ENCODE measurements at places on chromosomes 11 and 22.

DNA sequence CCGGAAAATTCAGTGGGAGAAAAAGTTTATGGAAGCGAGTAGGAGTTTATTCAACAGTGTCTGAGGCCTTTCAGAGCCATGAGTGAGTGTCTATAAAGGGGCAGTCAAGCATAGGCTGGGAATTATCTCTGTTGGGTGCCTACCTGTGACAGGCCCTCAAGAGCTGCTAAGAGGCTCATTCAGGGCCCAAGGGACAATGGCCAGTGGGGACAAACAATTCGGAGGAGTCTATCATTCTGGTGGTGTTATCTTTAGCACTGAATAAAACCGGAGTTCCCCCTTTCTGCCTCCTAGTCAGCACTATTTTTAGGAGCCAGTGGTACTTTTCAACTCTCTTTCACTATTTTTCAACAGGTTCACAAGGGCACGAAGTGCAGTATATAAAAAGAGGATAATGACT is 89.5 kb upstream of the HTATIP2 start:
- no peak for DNase-seq

DNA sequence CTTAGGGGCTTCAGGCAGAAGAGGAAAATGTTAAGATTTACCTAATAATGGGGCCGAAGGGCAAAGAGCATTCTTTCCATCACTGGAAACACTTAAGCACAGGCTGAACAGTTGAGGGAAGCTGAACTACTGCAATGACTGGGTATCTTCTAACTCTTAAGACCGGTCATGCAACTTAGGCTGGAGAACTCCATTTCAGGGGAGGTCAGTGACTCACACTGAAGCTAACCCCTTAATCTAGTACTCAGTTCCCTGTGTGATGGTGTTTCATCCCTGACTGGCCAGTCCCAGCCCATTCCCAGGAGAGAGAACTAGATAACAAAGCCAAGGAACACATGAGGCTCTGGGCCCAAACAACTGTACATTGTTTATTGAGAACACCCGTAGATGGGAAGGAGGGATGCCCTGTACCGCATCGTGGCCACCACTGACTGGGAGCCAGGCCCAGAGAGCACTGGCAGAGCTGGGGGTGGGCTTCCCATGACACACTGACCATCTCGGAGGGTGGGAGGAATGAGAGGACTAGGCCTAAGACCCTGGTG is 10.5 kb downstream of the RPL27A start:
- no peak for DNase-seq

DNA sequence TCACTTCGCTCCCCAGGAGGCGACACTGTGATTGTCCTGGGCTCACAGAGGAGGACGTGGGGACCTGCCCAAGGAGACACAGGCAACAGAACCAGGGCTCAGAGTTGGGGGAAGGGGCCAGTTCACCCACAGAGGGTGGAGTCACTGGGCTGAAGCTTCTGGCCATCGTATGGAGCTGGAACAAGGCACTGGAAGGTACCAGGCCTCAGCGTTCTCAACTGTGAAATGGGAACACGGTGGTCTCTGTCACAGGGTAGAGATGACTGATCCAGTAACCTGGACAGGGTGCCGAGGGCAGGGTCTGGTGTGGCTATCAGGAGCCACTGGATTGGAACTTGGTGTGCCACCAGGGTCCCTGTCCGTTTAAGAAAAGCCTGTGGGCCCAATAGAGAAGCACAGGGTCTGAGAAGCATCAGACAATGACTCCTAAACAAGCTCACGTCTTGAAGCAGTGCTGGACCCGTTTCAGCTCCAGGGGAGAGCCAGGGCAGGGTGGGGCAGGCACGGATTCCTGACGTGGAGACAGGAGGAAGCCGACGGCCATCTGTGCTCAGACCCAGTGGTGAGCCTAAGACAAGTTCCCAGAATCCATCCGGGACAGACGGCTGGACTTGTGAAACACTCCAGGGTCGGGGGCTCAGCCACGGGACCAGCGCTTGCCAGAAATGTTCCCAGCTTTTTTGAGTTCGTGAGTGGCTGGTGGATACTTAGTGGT is 25.0 kb upstream of the KCNQ1OT1 start:
- no peak for DNase-seq

DNA sequence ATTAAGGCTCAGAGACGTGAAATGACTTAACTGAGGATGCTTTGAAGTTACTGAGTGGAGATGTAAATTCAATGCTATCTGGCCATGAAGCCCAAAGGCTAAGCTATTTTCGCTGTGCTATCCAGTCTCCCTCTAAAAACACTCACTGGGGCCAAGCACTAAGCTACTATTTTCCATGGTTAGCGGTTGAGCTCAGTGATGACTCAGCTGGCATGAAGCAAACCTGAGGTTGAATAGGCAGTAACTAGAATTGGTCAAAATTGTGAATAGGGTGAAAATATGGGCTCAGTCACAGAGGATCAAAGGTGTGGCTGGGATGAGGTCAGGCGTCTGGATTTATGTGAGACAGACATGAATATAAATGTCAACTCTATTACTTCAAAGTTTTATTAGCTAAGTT is 564.2 kb upstream of the KIRREL3 start:
- no peak for DNase-seq

GRCh38 chr22:18156878-18157713 is 7.1 kb downstream of the USP18 start:
- peak; percentile 34 for DNase-seq

GRCh38 chr11:66068923-66069714 is 953 bp upstream of the PACS1 start:
- DNase-seq, result peak; percentile 50

DNA sequence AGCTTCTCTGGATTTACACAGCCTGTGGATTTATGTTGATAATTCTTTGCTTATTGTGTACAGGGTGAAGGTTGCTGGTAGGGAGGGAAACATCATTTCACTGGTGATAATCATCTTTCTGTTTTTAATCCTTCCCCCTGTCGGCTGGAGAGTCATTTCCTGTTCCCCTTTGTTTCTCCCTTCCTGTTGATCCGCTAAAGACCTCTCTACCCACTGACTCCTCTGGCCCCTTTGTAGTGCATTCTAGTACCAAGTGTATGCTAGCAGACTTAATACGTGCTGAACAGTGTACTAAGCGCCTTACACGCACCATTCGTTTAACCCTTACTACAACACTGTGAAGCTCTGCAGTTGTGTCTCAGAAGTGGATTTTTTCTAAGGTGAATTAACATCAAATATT is 19.0 kb upstream of the OR9Q1 start:
- DNase-seq, result no peak

- DNase-seq, result peak; percentile 23
These were observed 118.1 kb downstream of the BBOX1 start for GRCh38 chr11:27158456-27159334.

DNA sequence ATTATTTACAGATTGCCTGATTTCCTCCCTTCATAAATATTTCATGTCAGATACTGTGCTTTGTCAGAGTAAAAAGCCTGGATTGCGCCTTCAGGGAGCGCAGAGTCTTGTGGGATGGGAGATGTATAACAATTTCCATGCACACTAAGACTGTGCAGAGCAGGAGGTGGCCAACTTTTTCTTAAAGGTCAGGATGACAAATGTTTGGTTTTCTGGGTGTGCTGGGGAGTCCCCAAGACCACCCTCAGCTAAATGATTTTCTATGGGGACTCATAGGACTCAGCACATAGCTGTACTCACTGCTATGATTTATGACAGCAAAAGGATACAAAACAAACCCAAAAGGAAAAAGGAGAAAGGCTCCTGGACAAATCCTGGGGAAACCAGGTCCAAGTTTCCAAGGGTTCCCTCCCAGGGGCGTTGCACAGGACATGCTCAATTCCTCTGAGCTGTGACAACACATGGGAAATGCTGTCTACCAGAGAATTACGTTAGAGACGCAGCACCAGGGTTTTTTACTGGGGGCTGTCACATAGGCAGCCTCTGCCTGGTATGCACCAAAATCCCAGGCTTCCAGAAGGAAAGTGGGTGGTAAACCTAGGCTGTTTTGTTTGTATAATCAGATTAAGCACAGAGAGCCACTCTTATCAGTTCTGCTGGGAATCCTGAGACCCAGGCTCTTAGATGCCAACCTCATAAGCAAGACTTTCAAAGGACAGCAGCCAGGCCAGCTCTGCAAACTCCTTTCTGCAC is 59.1 kb downstream of the CSNK2A3 start:
- DNase-seq, result no peak

DNA sequence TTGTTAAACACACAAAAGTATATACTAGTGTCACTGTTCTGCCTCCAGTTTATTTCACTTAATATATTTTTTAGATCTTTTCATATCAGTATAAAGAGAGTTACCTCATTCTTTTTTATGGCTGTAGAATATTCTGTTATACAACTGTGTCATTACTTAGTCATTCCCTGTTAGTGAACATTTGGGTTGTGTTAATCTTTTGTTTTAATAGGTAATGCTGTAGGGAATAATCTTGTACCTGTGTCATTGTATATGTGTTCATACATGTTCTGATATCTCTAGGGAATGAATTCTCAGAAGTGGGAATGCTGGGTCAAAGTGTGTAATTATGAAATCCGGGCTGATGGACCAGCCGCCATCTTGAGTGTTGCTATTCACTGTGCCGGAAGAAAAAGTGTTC is 71.4 kb downstream of the SWAP70 start:
- DNase-seq, result no peak

- no peak for DNase-seq
These were observed 8.7 kb downstream of the CENATAC start for GRCh38 chr11:119006656-119007055.

DNA sequence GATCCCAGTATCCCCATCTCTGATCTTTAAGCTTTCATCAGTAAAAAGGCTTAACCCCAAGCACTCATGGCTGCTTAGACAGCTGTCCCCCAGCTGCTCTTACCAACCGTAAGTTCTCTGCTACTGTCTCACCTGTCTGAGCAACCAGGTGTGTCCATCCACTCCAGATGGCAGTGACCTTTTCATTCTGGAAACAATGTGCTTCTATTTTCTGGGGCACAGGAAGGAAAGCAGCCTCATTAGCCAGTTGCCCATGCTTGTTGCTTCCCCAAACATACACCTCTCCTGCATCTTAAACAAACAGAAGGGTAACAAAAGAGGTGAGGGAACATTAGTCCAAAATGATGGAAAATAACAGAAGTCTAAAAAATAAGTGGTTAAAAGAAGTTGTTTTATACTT is 24.4 kb downstream of the SERGEF start:
- DNase-seq, result no peak

- no peak for DNase-seq
These were observed 37.5 kb upstream of the CAPRIN1 start for GRCh38 chr11:34013898-34014571.

DNA sequence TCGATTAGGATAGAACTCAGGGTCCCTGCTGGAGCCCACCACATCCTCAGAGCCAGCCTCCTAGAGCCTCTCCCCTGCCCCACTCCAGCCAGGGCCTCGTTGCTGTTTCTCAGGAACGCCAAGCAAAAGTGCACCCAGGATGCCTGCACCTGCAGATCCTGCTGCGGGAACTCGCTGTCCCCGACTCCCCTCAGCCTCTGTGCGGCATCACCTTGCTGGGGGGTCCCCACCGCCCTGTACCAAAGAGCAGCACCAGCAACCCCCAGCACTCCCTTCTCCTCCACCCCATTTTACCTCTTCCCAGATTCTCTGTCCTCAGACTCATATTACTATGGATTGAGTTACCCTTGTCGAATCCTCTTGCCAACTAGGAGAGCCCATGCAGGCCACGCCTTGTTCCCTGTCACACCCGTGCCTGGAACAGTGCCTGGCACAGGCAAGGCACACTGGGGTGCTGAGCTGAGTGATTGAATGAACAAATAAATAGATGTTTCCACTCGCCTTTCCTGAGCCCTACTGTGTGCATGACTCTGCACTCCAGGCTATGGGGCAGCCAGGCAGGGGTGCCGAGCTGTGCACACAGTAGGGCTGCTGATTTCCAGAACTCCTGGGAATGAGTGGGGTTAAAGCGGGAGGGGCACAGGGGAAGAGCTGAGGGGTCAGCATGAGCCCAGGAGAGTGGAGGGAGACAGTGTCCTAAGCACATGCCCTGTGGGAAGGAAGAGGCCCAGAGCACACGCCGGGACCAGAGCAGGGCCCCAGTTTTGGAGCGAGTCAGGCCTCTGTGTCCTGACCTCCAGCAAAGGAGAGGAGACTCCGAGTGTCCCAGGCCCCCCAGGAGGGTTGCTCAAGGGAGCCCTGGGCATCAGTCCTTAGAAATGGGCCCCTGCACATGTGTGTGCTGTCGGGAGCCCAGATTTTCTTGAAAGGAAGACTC is 44.3 kb downstream of the LINC01488 start:
- no peak for DNase-seq

DNA sequence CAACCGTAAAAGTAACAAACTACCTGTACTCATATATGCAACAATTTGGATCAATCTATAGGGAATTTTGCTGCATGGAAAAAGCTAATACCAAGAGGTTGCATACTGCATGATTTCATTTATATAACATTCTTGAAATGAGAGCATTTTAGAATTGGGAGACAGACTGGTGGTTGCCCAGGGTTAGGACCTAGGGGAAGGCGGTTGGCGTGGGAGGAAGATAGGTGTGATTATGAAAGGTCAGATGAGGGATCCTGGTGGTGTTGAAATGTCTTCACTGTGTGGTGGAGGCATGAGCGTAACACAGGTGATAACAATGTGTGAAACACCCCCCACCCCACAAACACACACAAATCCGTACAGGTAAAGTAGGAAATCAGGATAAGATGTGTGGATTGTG is 176.6 kb upstream of the ZBED5 start:
- DNase-seq, result no peak

- DNase-seq, result no peak
These were observed 13.9 kb upstream of the NCF4 start for GRCh38 chr22:36846949-36847348.

DNA sequence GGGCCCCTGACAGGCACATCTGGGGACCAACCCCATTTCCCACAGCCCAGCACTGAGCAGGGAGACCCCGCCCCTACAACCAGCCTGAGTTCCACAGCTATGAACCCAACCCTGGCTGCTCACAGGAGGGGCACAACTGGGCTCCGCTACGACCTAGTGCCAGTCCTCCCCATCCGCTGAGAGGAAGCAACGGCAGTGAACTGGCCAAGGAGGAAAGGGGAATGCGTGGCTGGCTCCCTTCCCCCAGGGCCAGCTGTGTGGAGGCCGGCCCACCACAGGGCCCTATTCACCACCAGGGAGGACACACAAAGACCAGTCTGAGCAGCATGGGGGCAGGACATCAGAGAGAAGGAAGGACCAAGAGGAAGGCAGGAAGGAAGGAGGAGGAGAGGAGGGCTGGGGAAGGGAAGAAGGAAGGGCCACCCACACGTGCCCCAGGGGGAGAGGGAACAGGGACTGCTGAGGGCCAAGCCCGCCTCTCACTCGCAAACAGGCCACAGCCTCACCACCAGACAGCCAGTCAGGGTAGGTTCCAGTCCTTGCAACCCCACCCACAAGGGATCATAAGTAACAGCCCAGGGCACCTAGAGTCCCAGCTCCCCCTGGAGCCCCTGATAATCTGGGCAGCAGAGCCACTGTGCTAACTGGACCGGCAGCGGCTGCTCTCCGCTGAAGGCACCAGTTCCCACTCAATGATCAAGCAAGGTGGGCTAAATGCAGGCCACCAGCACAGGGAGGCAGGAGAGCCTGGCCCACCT is 8.5 kb upstream of the GAL3ST1 start:
- no peak for DNase-seq

GRCh38 chr11:8746331-8746974 is 63.9 kb downstream of the RPL27A start:
- DNase-seq, result no peak

GRCh38 chr11:115499241-115499799 is 4.9 kb downstream of the CADM1 start:
- DNase-seq, result no peak

All from gastrocnemius medialis (tissue), 4 donors.